ENCODE measurements at places on chromosomes 13 and 19.

DNA sequence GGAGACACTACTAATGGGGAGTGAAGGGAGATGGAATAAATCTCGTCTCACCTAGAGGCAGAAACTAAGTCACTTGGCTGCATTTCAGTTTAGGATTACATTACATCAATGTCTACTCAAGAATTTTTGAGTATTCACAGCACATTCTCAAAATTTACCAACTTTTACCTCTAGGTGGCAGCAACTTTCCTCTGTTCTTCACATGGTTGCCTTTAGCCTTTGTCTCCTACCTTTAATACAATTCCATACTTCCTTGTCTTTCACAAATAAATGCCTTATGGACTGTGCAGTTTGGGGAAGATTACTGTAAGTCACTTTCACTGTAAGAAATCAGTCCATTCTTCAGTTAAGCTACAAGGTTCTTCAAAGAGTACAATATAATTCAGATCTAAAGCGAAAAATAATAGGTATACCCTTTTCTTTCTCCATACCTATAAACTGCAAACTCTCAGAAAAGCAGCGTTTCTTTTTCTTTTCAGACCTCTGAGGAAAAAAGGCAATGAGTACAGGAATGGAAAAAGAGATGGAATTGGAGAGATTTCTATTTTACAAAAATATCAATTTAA lies 379.4 kb downstream of the KLF12 start:
- peak; percentile 1 for DNase-seq

GRCh38 chr13:111302045-111302726 lies 18.3 kb upstream of the TEX29 start:
- no peak for DNase-seq

- no peak for DNase-seq
Measured at GRCh38 chr13:90701264-90701663, 646.2 kb upstream of the MIR17HG start.

GRCh38 chr13:30936971-30937370 lies 4.5 kb downstream of the TEX26 start:
- DNase-seq, result no peak

DNA sequence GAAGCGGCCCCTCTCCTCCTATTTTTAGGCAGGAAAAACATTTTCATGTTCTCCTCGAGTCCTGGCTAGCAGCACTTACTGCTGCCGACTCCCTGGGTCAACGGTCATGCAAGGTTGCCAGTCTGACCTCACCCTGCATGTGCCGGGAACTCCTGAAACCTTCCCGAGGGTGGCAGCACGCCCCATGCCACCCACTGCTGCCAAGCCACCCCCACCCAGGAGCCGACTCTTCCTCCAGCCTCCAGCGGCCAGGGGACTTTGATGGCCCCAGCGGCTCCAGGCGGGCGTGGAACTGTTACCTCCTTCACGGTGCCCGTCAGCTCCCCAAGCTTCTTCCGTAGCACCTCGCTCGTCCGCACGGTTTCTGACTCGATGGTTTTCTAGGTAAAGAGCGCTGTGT lies 8.7 kb downstream of the TIMM44 start:
- DNase-seq, result no peak

- DNase-seq, result no peak
Measured at GRCh38 chr19:40607311-40608239, 6.4 kb downstream of the LTBP4 start.

- DNase-seq, result no peak
Measured at GRCh38 chr13:106874323-106874722, 306.4 kb upstream of the ARGLU1 start.

DNA sequence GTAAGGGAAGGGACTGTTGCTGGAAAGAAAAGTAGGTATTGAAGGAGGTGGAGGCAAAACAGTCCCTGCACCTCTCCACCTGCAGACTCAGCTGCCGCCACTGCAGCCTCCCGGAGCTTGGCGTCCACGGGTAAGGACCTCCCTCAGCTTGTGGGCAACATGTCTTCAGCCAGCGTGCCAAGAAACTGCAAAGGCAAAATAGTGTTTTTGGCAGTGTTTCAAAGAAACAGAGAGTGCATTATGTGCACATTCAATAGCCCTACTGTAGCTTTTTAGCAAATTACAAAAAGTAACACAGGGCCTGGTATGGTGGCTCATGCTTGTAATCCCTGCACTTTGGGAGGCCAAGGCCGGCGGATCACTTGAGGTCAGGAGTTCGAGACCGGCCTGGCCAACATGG lies 57.4 kb downstream of the ATP11A start:
- no peak for DNase-seq

DNA sequence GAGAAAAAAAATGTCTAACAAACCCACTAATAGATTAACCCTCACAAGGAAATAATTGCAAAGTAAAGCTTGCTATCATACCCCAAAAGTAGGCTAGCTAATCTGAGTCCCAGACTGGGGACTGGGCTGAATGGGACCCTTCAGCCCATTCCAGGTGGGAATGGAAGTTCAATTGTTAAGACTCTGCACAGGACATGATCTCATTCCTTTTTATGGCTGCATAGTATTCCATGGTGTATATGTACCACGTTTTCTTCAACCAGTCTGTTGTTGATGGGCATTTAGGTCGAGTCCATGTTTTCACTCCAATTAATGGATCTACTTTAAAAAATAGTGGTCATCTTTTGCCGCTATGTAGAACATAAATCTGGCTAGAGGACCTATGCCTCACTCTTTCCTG lies 17.9 kb downstream of the OR7A5 start:
- DNase-seq, result no peak

DNA sequence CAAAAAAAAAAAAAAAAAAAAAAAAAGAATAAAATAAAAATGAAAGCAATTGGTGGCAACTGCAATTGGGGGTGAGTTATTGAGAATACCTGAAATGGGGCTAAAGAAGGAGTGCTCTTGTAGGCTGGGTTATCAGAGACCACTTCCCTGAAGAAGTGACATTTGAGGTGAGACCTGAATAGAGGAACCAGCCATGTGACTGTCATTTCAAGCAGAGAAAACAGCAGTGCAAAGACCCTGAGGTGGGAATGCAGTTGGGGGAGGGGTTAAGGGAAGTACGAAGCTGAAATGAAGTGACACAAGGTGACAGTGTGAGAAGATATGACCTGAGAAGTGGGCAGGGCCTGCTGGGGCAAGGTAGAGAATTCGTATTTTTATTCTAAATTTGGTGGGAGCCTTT lies 4.3 kb upstream of the PALM3 start:
- no peak for DNase-seq

DNA sequence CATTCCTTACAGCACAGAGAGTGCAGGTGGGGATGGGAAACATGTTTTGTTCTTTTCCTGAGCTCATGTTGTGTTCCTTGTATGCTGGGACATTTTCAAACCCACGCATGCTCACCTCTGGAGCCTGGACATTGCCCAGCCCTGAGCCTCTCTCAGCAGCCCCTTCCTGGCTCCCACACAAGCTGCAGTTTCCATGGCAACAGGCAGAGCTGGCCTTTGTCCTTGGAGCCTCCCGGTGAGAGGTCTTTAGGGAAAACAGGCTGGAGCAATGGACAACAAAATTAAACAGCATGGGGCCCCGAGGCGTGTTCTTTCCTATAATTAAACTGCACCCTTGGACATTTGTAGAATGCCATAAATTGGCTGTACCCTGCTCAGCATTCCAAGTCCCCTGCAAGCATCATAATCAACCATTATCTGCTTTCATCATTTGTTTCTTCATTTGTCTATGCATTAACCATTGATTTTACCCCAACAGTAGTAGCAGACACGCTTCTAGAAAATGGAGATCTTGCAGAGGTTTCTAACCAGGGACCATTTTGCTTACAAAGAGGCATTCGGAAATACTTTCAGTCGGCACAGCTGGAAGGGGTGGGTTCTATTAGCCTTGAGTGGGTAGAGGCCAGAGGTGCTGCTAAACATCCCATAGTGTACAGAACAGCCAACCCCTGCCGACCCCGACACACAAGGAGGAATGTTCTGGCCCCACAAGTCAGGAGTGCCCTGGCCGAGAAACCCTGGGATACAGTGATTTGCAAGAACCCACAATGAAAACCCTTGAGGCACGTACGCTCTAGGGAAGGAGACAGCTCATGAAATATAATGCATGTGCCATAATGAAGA lies 133.4 kb upstream of the PEG3 start:
- no peak for DNase-seq

DNA sequence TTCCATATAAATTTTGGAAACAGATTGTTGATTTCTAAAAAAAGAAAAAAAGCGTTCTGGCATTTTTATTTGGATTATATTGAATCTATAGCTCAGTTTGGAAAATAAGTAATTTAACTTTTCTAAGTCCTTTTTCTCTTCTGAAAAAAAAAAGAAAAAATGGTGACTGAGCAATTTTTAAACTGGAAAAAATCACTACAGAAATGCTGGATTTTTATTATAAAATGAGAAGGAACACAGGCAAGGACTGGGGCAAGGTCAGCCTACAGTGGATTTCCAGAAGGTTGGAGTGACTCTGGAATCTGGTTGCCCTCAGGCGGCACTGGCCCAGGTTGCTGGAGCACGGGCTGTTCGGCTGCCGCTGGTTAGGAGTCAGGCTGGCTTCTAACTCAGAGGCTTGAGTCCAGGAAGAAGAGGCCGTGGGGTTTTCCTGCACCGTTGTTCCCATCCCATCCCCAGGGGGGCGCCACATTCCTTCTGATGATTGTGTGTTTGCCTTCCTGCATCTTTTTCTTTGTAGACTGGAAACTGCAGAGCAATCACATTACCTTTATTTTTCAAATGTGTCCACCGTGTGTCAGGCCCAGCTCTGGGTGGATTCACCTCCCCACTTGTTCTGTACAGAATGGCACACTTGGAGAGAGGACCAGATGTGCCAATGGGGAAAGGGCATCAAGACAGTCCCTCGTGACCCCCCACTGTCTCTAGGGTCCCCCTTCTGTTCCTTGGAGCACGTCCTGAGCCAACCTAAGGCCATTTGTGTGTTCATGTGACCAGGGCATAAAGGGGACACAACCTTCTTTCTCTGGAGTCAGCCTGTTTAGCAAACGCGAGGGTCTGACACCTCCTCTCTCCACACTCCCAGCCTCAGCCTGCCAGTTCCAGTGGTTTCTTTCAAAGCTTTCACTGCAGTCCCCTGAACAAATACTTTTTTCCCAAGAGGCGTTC lies 44.5 kb upstream of the GTF3A start:
- no peak for DNase-seq

DNA sequence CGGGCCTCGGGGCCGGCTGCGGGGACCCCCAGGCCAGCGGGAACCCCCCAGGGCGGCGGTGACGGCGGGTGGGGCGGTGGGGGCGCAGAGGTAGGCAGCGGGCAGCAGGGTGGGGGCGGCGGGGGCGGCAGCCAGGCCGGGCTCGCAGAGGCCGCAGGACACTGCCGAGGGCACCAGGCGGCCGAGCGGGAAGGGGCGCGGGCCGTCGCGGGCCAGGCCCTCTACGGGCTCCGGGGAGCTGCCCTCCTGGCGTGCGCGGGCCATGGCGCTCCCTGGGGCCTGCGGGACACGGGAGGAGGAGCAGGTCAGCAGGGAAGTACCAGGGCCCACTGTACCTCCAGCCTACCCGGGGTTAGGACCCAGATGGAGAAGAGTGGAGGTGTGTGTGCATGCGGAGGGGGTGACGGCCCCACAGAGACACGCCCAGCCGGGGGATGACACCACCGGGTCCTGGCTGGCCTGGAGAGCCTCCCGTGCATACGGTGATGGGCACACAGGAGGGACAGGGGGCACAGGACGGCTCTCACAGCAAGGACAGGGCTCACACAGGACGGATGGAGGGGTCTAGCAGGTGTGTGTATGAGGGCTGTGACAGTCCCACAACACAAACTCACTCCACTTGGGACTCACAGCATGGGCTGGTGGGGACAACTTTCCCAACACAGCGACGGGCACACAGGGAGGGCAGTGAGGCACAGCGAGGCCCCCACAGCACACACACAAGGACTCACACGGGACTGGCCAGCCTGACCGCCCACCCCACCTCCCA lies 2.6 kb downstream of the BBC3 start:
- DNase-seq, result peak; percentile 30

DNA sequence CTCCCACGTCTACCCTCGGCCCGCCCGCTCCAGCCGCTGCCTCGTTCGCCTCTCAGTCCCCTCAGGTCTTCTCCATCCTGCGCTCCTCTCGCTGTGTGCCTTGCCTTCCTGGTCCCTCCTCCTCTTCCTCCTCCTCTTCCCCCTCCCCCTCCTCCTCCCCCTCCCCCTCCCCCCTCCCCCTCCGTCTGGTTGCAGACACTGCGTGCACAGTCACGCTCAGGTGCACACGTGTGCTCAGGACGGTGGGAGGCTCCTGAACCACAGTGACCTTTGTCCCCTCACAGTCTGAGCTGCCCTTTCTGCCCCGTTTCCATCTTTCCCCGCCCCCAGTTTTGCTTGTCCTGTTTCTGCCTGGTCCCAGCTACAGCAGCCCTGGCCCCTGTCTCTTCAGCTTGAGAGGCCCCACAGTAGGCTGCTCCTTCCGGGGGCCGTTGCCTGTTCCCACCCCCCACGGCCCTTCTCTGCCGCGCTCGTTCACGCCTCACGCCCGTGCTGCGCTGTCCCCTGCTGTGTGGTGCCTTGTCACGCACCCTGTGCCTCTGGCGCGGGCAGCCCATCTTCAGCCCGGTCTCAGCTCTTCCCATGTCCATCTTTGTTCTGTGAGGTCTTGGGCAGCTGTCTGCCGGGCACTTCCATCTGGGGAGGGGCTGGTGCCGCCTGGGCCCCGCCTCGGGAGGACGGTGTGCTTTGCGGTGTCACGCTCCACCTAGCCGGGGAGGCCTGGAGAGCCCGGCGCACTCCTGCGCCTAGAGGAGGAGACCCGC lies 13.8 kb upstream of the RPS15 start:
- DNase-seq, result no peak

GRCh38 chr13:47417485-47417884 lies 520.6 kb upstream of the HTR2A start:
- DNase-seq, result no peak

GRCh38 chr19:43848821-43849220 lies 21.7 kb downstream of the ZNF283 start:
- no peak for DNase-seq

GRCh38 chr19:18987456-18987855 lies 45.9 kb downstream of the SUGP2 start:
- no peak for DNase-seq

DNA sequence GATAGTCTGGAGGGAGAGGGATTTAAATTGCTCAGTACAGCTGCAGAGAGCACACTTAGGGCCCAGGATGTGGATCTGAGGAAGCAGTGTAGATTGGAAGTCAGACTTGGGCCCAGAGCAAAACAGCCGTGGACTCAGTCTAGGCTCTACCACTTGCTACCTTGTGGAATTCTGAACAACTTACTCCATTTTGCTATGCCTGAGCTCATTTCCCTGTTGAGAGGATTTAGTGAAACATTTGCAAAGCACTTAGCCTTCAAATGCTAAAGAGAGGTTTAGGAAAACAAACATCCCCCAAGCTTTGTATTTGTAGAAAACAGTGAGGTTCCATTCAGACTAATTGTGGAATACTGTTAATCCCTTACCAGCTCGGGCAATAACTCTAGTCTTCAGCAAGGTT lies 453.4 kb upstream of the ZNF507 start:
- no peak for DNase-seq

All from T1000 (cell line).